HT1080 (cell line): ENCODE measurements at places on chromosomes 6 and 20. TPM values are rescaled to one million over a fixed set of nuclear protein-coding genes. Genes with fewer than 3 reads are reported as not detected.
A peak's percentile ranks its signal among the peaks of the same experiment; 100 is the strongest.

DNA sequence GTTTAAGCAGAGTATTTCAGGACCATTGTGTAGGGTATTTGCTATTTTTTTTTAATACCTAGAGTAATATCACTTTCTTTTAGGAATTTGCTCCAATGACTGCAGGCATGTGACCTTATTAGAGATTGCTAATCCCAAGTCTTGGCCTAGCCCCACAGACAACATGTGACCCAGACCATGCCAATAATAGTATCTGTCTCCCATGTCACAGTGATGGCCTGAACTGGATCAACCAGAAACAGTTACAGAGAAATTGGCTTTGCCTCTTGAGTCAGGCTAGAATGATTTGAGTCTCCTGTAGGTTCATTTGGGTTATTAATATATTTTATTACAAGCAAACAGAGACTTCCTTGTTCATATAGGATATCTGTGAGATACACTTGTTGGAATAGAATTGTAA is 116.8 kb downstream of the DNAH8 start:
- DNase-seq: no peak

- DNase-seq: no peak
Measured at GRCh38 chr20:8766868-8767390, 302.0 kb upstream of the PLCB4 start.

- DNase-seq: no peak
Measured at GRCh38 chr20:25643716-25644115, 19.9 kb upstream of the NANP start.

DNA sequence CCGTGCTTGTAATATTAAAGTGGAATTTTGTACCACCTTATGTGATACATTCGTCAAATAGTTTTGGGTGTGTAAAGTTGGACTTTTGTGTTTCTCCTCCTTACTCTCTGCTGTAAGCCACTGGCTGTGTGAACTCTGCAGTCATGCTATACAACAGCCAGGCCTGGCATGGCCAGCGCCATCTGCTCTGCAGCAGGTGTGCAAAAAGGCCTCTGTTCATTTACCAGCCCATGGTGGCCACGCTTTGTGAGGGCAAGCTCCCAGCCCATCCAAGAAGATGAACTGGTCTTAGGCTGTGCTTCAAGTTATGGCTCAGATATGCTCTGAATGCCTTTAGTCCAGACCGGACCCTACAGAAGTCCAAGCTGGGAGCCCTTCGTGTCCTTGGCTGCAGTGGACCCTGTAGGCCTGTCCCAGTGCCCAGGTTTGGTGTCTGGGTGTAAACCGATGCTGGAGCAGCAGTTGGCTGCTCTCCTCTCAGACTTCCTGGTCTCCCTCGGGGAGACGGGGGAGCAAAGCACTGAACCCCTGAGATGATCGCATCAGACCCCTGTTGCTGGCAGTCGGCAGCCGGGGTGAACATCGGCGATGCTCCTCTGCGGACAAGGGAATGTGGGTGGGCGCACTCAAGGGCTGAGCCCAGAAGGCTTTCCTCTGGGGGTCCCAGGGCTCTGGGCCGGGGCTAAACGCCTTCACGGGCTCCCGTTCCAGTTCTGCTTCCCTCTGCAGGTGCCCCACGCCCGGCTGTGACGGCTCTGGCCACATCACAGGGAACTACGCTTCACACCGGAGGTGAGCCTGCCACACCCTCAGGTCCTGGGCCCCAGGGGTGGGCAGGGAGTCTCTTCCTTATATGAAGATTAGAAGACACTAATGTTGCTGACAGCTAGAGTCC is 28.6 kb upstream of the PCMTD2 start:
- no peak for DNase-seq

GRCh38 chr6:85273870-85274269 is 176.0 kb upstream of the NT5E start:
- DNase-seq: peak; percentile 3

GRCh38 chr6:159042826-159043181 is 2.0 kb downstream of the TAGAP start:
- DNase-seq: no peak

- no peak for DNase-seq
Measured at GRCh38 chr6:51410453-51410852, 591.8 kb downstream of the TFAP2B start.

DNA sequence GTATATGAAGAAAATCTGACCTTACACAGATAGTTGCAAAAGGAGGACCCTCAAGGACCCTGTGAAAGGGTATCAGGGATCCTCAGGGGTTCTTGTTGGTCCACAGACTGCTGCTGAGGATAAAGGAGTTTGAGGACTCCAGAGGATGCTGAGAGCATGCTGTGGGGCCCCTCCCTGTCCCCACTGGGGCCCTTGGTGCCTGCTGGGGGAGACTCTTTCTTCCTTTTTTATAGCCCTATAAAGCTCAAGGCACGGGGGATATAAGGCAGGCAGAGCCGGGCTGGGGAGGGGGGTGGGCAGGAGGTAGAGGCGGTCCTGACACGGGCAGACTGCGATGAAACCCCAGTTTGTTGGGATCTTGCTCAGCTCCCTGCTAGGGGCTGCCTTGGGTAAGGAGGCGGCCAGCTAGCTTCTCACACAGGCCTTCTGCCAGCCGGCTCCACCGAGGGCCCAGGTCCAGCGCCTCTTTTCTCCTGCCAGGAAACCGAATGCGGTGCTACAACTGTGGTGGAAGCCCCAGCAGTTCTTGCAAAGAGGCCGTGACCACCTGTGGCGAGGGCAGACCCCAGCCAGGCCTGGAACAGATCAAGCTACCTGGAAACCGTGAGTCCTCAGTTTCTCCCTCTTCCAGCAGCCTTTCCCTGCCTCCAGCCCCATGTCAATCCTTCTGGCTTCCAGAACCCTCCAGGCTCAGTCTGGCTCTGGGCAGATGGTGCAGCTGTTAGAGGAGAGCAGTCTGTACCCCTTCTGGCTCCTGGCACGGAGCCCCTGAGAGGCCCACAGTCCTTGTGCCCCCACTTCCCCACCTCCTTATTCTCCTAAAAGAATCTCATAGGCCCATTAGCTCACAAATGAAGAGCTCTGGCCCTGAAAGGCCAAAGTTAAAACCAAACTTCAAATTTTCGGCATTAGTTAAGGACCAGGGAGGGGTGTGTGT is at the start of gene LY6G6D:
Gene LY6G6D, plus strand, starts transcription at position 327 of the 937 bp plus-strand sequence. Its CDS starts 8 bp downstream, at position 335.
- DNase-seq: no peak

- no peak for DNase-seq
Measured at GRCh38 chr6:388202-388903, 3.2 kb upstream of the IRF4 start.

DNA sequence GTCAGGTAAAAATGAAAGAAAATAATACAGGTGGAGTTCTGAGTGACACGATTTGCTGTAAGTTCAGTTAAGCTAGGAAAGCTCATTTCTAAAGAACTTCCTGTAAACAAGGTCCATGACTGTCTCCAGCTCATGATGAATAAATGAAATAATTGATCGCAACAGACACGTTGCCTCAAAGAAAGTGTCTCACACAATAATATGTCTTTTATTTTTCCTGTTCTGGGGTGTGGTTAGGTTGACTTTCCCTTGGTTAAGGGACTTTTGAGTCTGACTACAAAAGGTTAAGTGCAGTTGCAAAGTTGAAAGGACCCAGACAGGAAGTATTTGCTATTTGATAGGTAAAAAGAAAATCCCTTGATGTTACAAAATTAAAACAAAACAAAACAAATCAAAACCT is 304.2 kb upstream of the PRDM1 start:
- DNase-seq: no peak

DNA sequence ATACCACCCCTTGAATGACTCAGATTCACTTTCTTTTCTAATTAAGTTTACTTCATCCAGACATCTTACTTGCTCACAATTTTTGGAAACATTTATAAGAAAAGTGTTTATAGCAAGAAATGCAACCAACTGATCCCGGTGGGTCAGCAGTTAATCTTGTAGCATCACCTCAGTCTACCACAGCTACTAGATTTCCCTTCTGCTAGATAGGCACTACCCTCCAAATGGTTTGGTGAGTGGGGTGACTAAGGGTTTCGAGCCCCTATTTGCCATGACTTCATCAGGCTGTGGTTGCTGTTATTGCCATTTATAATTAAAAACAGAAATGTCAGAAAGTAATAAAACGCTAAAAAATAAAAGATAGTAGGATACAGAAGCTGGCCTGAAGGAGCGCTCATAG is 930.1 kb upstream of the GJE1 start:
- no peak for DNase-seq

- DNase-seq: no peak
Measured at GRCh38 chr20:10644458-10645204, 29.2 kb downstream of the JAG1 start.

GRCh38 chr6:159919011-159919511 is 28.3 kb downstream of the MAS1 start:
- peak; percentile 76 for DNase-seq

DNA sequence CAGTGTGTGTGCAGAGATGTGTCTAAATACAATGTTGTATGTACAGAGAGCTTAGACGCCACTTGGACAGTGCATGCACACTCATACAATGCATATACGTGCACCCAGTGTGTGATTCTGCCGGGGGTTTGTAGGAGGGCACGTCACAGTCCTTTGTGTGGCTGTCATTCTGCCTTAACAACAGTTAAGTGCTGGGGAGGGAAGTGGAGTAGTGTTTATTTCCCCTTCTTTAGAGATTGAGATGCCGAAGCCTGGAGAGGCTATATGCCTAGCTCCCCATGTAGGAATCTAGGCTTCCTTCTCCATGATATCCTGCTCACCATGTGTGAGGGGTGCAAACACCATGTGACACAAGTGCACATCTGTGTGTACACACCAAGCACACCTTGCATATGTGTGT is 38.2 kb downstream of the MDFI start:
- DNase-seq: no peak

DNA sequence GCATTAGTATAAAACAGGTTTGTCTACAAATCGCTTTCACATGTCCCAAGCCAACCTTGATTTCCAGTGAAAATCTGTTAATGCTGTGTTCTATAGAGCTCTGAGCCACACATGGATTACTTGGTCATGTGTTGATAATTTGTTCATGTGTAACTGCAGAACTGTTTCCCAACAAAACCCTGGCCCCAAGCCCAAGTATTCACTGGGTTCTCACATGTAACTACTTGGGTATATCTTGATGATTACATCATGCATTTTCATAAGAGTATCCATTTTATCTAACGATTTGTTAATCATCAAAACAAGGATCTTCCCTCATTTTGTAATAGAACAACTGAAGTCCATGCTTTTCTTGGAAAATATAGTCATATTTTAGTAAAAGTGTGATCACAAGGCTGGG is 657.6 kb downstream of the PRKN start:
- DNase-seq: no peak

GRCh38 chr6:37078814-37079213 is 73.4 kb downstream of the FGD2 start:
- DNase-seq: no peak

DNA sequence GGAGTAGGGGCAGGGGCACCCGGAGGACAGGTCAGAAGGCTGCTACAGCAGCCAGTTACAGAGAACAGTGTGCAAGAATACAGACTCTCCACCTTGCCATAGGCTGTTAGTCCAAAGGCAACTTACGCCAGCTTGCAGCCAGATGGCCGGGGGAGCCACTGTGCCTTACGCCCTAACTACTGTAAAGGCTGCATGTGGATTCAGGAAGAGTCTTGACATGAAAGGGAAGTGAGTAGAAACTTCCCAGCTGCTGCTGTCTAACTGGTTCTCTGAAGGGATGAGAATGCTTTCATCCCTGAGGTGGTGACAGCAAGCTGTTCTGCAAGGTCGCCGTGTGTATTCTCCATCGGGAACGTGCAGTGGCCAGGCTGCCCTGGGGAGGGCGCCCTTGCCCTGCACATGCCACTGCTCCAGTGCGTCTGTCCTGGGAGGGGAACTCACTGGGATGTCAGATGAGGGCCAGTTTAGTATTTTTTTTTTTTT is 46.1 kb downstream of the LYRM4 start:
- DNase-seq: no peak

GRCh38 chr6:158321960-158322359 is 9.7 kb downstream of the TULP4 start:
- peak; percentile 14 for DNase-seq

- DNase-seq: peak; percentile 39
Measured at GRCh38 chr6:51349857-51350256, 531.2 kb downstream of the TFAP2B start.

DNA sequence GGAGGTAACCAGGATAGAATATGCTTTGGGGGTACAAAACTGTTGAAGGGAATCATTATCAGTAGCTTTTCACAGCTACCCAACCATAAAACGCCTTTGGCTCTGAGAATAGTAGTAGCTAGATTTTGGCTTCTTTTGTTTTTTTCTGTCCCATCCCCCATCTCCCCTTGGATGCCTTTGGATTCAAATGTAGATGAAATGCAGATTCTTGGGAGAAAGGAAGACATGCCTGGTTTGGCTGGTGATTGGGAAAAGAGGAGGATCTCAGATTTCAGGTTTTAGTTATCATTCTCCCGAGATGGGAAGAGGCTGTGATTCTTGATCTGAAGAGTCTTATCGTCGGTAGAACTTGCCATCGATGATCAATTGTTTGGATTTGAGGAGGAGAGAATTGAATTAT is 3.5 kb upstream of the CDYL start:
- DNase-seq: no peak

DNA sequence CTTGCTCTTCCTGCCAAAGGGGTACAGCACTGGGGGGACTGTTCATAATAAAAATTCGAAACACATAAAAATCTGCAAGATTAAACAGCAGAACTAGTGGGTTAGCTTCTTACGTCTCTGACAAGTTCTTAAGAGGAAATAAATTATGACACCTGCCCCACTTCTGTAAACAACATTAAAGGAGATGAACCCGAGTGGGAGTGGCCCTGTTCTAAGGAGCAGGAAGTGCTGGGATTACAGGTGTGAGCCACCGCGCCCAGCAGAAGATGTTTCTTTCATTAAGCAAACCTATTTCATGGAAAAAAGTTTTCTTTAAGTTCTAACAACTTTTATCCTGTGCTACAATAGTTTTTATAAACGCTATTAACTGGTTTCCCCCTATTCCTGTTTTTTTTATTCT is 24.6 kb downstream of the USP45 start:
- DNase-seq: no peak

Gene DEFB112
- total RNA-seq: not detected in 2 replicates

Gene SOX18
- total RNA-seq: 0.11 and 0.57 TPM in 2 replicates

Gene SLC22A3
- total RNA-seq: not detected in 2 replicates

Gene SIM1
- not detected in 2 replicates for total RNA-seq

Gene POPDC3
- 56.8 and 70.5 TPM in 2 replicates for total RNA-seq

Gene SYCP2L
- total RNA-seq: not detected in 2 replicates

Gene TRIM15
- not detected in 2 replicates for total RNA-seq

Gene EYS
- total RNA-seq: 0.20 and 0.87 TPM in 2 replicates

Gene TSBP1
- total RNA-seq: not detected in 2 replicates

Gene SLC16A10
- 5.2 TPM in 2 replicates for total RNA-seq

Gene BMP7
- 0.03 TPM in 1 of 2 replicates, not detected in the other for total RNA-seq

Gene BCAS1
- 0.06 and 0.07 TPM in 2 replicates for total RNA-seq

Gene APOM
- 1.8 and 2.5 TPM in 2 replicates for total RNA-seq

Gene HLA-DQB2
- total RNA-seq: not detected in 2 replicates

Gene DLL1
- total RNA-seq: 1.3 and 1.4 TPM in 2 replicates

Gene AGPAT1
- 55.3 and 89.2 TPM in 2 replicates for total RNA-seq

Gene ZC3H12D
- total RNA-seq: 0.07 and 0.16 TPM in 2 replicates

Gene FGD2
- 0.08 TPM in 1 of 2 replicates, not detected in the other for total RNA-seq

Gene EPPIN
- total RNA-seq: not detected in 2 replicates

Gene SNAP25
- 2.1 and 2.9 TPM in 2 replicates for total RNA-seq
